CD4-positive, alpha-beta T cell treated with Interleukin-6 for 4 hours (primary cell): ENCODE measurements at places on chromosomes 12 and 14.

GRCh38 chr14:92122351-92122677 lies 545 bp downstream of the CPSF2 start:
- peak; percentile 4 for DNase-seq

GRCh38 chr12:100962086-100962712 lies 167.6 kb downstream of the ANO4 start:
- no peak for DNase-seq

- no peak for DNase-seq
These were observed 86.3 kb downstream of the CCER1 start for GRCh38 chr12:90868626-90869025.

DNA sequence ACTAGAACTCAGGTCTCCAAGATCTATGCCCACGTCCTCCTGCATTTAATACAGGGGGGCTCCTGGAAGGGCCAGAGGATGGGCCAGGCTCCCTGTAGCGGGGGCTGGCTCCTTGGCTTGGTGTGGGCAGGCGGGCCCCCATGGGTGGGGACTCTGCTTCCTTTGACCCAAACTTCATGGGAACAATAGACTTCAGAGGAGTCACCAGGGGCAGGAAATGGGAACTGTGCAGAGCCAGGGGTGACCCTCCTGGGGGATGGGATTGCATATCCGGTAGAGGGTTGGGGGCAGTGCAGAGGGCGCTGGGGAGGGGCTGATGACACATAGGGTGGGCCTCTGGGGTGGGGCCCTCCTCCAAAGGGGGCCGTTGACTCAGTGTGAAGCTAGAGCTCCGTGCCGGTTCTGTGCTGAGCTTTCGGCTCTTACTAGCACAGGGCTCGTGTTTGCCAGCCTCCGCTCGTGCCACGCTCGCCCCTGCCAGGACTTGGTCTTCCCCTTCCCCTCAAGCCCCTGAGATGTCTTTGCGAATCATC lies 4.6 kb downstream of the TEAD4 start:
- DNase-seq = no peak

- DNase-seq = no peak
These were observed 353.7 kb downstream of the APAF1 start for GRCh38 chr12:98998697-98999299.

DNA sequence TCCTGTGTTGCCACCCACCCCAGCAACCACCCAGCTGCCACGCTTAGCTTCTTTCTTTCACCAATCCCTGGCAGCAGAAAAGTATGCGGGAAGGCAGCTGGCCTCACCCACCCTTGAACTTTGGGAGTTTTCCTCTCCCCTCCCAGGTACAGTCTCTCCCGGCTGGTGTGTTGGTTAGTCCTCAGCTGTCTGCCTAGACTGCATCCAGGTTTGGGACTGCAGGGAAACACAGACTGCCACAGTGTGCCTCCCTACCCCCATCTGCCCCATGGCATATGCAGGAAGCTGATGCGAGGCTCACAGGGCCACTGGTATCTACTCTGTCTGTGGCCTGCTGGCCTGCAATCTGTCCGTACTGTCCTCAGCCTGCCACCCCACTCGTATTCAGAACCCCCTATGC lies 2.1 kb downstream of the CD9 start:
- no peak for DNase-seq

- no peak for DNase-seq
These were observed 56.7 kb downstream of the CD163L1 start for GRCh38 chr12:7387289-7387688.

DNA sequence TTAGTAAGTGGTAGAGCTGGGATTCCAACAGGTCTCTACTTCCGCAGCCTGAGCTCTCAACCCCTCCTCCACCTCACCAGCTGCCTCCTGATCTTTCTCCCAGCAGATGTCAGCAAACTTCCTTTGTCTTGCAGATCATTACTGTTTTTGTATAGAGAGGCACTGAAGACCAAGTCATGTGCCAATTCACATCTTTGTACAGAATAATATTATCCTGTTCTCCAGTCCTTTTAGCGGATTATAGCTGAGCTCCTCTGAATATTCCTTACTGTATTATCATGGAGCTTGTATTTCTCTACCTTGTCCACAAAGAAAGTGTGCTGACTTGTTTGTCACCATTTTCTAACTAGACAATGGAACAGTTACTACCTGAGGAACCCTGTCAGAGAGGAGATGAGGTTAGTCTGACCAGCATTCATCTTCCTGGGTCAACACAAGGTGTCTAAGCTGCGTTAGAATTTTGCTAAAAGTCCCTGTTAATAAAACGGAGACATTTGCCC lies 142.3 kb upstream of the ARHGAP5 start:
- DNase-seq = peak; percentile 29

- no peak for DNase-seq
These were observed 7.6 kb downstream of the BDKRB1 start for GRCh38 chr14:96263347-96264199.
